ENCODE measurements at places on chromosomes 7 and 10.

DNA sequence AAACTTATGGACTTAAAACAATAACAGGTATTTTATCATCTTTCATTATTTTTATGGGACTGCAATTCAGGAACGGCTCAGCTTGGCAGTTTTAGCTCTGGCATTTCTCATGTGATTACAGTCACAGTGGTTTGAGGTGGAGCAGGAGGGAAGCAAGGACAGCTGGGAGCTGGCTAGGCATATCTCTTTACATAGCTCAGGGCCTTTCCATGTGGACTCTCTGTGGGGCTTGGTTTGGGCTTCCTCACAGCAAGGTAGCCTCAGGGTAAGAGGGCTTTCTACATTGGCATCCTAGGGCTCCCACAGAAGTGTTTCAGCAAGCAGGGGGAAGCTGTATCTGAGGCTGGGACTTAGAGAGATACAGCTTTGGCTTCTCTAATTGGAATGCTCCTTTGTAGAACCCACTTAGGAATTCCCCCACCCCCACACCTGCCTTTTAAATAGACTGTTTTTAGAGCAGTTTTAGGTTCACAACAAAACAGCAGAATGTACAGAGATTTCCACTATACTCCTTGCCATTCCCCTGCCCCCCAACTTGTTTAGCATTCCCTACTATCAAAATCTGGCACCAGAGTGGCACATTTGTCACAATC, 26.6 kb upstream of the SDHAF3 start:
- peak; percentile 5 for DNase-seq

DNA sequence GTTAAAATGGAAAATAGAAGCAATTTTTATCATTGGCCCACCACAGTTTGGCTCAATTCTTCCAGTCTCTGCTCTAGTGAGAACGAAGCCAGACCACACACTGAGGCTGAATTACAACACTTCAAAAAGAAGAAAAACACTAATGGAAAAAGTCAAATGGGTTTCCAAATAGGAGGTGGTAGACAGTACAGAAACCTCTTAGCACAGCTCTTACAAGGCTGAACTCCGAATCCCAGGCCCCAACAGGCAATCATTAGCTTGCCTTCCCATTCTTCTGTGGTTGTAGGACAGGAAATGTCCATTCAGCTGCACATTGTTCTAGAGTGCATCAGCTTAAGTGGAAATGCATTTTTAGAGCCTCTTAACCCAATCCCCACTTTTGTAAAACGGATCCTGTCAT, 115.1 kb upstream of the MEOX2 start:
- DNase-seq, result peak; percentile 42

- peak; percentile 24 for DNase-seq
These were observed 1.5 kb downstream of the DOCK4 start for GRCh38 chr7:112204499-112205342.

DNA sequence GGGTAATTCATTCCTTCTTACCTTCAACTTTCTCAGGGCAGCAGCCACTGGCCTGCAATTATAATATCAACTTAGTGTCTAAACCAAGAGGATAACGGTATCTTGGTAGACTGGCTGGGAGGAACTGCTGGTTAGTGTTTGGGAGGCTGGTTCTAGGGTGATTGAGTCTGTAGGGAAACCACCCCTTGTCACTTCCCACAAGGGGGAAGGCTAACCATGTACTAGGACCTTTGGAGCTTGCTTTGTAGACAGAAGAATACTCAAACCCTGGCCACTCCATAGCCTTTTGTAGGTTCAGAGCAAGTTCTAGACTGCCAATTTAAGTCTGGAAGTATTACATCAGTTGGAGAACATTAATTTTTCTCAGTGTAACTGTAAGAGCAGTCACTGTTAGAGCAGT, 51.3 kb downstream of the NHLRC2 start:
- DNase-seq, result no peak

GRCh38 chr10:43928425-43928968, 279.8 kb upstream of the ZNF32 start:
- no peak for DNase-seq

DNA sequence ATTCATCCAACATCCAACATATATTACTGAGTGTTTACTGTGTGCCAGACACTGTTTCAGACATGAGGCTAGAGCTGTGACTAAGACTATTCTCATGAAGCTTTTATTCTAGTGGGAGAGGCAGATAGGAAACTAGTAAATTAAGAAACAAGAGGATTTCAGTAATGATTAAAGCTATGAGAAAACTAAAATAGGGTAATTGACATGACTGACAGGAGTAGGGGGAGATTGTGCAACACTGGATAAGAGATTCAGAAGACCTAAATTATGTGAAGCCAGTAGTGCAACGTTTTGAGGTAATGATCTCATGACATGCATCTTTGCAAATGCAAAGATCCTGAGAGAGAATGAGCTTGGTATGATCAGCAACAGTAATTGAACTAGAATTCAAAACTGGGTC, 48.6 kb upstream of the MKLN1 start:
- no peak for DNase-seq

- DNase-seq, result no peak
These were observed 85.6 kb downstream of the CHST15 start for GRCh38 chr10:124007773-124008145.
